ENCODE measurements at places on chromosomes 6 and 20.

DNA sequence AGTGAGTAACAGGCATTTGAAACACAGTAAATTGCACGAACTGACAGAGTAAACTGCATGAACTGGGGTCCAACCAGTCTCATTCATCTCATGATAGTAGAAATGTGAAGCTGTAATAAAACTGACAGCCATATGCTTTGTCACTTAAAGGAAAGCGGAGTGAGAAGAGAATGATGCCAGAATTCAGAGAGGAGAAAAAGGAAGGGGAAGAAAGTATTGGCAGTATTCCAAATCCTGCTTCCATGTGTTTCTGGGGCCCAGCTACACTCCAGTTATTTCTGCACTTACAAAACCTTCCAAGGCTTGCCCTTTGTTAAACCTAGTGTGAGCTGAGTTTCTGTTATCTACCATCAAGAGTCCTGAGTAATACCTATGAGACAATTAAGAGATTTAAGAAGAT lies 17.2 kb downstream of the SNX14 start:
- no peak for DNase-seq

DNA sequence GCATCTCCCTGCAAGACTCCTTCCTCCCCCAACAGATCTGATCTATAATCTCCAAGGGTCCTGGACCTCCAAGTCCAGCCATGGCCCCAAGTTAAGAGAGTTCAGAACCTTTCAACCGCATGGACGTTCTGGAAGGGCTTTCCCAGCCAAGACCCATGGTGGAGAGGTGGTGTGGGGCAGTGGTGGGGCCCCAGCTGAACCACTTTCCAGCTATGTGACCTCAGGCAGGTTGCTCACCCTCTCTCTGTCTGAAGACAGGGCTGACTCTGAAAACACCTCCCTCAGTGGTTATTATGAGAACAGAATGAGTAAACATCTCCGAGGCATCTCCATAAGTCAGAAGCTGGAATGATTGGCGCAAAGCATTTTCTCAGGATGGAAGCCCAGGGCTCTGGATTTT lies 887 bp downstream of the CLPS start:
- no peak for DNase-seq

GRCh38 chr6:56637640-56638039 lies 5.0 kb downstream of the DST start:
- DNase-seq = no peak

- DNase-seq = no peak
Observed at GRCh38 chr6:165618241-165618640, 44.8 kb downstream of the PDE10A start.

DNA sequence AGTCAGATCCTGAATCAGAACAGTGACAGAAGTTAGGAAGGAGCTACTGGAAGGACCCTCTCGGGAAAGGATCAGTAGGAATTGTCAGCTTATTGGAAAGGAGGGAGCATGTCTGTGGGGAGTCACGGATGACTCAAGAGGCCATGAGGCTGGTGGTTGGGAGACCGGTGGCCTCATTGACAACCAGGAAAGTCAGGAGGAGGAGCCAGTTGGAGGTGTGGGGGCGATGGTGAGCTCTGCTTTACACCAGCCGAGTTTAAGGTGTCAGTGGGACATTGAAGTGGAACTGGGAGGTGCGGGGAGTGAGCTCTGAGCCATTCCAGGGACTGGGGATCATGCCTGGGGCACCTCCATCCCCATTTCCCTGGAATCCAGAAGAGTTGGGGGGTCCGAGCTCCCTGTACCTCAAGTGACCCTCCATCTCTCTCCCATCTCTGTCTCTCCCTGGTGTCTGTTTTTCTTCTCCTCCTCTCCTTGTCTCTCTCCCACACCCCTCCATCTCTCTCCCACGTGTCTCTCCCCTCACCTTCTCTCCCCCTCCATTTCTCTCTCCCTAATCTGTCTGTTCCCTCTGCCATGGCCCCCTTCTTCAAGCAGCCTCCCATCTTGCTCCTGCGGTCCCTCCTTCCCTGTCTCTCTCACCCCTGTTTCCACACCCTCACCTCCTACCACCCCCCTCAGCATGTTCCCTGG lies 14.3 kb upstream of the ZBTB9 start:
- no peak for DNase-seq

DNA sequence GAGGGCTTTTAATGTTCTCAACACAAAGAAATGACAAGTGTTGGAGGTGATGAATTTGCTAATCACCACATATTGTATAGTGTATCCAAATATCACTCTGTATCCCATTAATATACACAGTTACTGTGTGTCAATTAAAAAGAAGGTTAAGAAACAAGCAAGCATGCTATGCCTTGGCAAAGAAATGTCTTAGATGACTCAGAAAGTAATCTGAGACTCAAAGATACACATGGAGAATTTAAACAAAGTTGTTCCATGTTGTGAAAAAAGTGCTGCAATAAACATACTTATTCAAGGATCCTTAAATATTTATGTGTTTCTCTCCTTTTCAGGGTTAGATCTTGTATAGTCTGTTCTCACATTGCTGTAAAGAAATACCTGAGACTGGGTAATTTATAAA lies 300.9 kb downstream of the DHX35 start:
- no peak for DNase-seq

DNA sequence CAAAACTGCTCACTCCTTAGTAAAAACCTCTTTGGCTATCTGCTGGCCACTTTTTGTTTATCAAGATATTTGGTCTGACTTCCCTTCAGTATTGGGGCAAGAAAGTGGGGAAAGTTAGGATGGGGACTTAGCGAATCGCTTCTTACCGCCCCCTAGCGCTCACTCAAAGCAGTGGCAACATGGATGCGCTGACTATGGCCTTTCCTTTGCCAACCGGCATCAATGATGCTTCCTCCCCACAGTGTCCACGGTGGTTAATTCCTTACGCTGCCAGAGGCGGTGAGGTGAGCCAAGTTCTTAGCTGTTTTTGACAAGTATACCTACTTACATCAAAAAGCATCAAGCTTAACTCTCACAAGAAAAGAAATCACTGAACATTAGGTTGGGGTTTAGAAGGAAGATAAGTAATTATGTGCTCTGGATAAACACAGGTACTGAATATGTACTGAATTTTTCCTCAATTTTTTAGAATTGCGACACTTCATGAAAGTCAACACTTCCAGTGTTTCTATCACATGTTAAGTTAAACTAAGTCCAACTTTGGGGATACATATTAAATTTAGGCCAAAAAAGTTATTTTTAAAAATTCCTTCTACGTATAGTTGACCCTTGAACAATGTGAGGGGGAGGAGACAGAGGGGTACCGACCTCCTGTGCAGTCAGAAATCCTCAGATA lies 86.7 kb downstream of the GMDS start:
- peak; percentile 2 for DNase-seq

- no peak for DNase-seq
Observed at GRCh38 chr20:6282642-6283041, 159.8 kb upstream of the FERMT1 start.

GRCh38 chr20:1951436-1952115 lies 42.3 kb downstream of the PDYN start:
- DNase-seq = no peak

GRCh38 chr6:145025488-145025887 lies 709.8 kb downstream of the EPM2A start:
- DNase-seq = no peak

DNA sequence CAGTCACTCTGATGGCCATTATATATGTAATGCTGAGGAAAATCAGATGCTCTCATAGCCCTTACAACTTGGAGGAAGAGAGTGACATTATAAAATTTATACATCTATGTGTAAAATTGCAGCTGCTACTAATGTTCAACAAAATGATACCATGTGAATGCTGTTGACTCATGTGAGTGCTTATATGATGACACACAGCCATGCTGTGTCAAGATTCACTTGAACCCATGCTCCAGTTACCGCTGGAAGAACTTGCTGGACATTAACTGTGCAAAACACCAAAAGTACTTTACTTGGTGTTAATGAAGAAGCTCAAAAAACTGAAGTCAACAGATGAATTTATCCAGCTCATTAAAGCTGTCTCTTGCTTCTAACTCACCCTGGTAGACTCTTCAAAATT lies 318.9 kb upstream of the PLCB4 start:
- DNase-seq = no peak

- no peak for DNase-seq
Observed at GRCh38 chr20:63831993-63832686, 1.1 kb upstream of the ZBTB46 start.

DNA sequence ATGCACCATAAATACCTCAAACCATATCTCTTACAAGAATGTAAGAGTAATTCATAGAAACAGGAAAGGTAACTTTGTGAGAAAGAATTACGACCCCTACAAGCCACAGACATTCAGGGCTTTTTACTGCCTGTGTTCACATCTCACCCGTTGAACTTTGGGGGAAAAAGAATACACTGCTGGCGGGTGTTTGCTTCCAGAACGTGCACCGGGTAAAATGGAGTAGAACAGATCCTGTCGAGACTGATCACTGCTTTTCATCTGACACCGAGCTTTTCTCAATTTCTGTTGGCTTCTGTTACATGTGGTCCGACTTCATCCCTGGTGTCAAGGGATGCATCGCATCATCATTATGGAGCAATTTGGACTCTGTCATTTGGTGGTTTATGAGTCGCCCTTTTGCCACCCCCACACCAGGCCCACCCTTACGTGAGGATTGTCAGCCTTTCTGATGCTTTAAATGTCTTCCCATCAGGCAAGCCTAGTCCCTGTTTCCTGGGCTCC lies 219.2 kb upstream of the ZFP64 start:
- no peak for DNase-seq

GRCh38 chr6:112221561-112221960 lies 32.8 kb downstream of the LAMA4 start:
- DNase-seq = no peak

DNA sequence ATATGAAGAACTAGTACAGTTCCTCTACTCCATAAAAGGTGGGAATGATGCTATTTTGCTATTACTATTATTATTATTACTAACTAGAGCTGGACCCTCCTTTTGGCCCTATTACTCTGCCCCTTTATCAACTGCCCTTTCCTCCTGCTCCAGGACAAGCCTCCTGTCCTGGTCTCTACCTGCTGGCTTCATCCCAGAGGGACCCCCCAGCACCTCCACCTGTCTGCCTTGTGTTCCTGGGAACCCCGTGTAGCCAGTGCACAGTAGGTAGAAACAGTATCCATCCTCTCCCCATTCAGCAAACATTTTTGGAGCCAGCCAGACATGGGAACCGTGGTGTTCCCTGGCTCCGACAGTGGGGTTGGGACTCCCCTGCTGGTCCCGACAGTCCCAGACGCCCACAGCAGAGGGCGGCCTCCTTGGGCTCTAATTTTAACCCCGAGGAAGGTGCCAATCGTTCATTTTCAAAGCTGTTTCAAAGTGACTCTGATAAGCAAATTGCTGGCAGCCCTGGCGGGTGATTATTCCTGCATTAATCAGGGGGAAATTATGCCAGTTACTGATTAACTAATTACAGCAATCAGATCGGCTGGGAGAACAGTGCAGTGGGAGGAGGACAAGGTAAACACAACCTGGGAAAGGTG lies 44.2 kb upstream of the MDGA1 start:
- no peak for DNase-seq

GRCh38 chr6:40347571-40348011 lies 239.6 kb downstream of the LRFN2 start:
- no peak for DNase-seq

- DNase-seq = no peak
Observed at GRCh38 chr20:24781418-24781980, 167.6 kb upstream of the CST7 start.

GRCh38 chr6:71345476-71346333 lies 57.1 kb downstream of the OGFRL1 start:
- no peak for DNase-seq

DNA sequence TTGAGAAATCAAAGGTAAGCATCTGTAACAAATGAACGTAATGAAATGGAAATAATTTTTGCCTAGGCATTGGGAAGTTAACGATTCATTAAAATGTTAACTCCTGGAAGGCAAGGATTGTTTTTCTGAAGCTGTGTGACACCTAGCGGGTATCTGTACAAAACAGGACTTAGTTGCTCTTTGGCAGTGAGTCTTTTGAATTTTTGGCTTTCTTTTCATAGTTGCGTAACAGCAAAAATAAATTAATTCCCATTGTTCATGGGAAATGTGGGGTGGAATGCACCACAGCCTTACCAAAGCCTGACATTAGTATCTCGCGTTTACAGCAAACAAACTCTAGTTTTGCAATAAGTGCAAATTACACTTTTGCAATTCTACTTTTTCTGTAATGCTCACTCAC lies 92.7 kb upstream of the DTNBP1 start:
- DNase-seq = no peak

GRCh38 chr6:117267766-117268534 lies 2.6 kb downstream of the VGLL2 start:
- DNase-seq = no peak

- DNase-seq = no peak
Observed at GRCh38 chr6:33704215-33705066, 7.1 kb downstream of the UQCC2 start.

GRCh38 chr6:106486236-106486635 lies 125.7 kb downstream of the CRYBG1 start:
- no peak for DNase-seq

- no peak for DNase-seq
Observed at GRCh38 chr6:103675807-103676406, 1183.8 kb downstream of the HACE1 start.

- no peak for DNase-seq
Observed at GRCh38 chr20:16666272-16666671, 63.6 kb upstream of the SNRPB2 start.

GRCh38 chr20:34940081-34940481 lies 15.5 kb downstream of the GSS start:
- no peak for DNase-seq

DNA sequence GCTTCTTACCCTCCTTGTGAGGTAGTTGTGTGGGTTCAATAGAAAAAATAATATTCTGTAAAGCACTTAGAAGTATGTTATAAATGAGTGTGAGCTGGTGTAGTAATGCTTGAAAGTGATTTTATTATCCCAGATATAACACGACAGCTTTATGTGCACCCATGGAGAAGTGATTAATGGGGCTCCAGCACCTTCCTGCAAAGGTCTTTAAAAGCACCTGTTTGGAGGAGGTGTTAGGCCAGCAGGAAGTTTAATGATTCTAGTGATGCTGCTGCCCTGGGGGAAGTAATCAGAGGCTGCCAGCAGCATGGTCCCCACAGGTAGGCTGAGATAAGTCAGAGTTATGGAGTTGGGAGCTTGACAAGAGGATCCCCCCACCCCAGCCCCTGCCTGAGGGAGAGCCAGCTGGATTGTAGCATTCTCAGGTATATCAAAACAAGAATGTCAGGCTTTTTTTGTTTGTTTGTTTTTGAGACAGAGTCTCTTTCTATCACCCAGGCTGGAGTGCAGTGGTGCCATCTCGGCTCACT lies 166.3 kb downstream of the PHACTR1 start:
- no peak for DNase-seq

DNA sequence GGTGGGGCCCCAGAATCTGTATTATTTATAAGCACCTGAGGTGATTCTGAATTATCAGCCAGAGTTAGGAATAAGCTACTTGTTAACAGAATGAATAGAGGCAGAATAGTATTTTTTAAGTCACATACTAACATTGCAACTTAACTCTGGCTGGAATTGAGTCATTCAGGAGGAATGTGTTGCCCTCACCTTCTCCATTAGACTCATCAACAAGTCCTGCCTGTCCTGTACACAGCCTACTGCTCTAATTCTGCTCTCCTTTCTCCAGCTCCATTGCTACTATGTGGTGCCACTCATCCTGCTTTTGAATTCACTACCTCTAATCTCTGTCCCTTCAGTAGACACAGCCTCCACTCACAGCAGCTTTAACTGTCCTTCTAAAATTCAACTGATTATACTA lies 669.4 kb downstream of the DHX35 start:
- no peak for DNase-seq

Data from stimulated activated CD4-positive, alpha-beta T cell treated with anti-CD3 and anti-CD28 coated beads, TNF-alpha, amount 100 ng/mL, for 48 hours (primary cell).